ENCODE measurements at places on chromosomes 16 and 17.

DNA sequence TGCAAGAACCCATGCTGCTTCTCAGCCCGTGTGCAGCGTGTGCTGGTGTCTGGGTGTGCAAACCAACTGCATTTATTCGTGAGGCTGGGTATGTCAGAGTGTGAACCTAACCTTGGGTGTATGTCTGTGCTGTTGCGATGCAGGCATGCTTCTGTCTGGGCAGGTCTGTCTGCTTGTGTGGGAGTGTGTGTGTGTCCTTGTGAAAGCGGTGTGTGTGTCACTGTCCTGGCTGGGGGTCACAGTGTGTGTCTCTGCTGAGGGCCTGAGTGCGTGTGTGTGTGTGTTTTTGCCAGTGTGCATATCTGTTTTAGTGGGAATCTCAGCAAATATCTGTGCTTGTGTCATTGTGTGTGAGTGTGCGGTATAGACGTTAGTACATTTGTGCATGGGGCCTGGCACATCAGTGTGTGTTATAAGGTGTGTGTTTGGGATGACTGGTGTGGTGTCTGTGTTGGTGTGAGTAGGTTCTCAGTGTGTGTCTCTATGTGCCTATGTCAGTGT, 121.8 kb downstream of the CYLD start:
- no peak for DNase-seq

DNA sequence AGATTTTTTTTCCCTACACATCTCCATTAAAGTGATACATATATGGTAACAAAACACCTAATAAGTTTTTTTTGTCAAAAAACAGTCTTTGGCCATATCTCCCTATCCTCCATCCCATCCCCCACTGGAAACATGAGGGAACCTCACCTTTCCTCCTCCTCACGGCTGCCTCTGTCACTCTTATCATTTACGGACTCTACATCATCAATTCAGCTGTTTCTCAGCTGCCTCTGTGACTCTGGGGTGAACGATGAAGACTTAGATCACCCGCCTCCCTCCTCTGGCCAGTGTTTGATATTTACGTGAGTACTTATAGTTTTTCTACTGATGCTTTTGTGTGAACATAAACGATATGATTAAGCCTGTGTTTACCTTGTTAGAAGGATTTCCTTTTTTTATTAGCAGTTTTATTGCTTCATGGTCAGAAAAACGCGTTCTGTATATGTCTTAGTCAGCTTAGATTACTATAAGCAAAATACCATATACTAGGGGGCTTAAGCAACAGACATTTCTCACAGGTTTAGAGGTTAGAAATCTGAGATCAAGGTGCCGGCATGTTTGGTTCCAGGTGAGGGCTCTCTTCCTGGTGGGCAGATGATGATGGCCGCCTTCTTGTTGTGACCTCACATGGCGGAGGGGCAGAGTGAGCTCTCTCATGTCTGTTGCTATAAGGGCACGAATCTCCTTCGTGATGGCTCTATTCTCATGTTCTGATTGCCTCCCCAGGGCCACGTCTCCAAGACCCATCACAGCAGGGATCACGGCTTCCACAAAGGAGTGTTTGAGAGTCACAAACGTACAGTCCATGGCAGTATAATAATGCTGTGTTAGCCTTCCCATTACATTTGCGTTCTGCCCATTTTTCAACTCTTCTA, 32.1 kb downstream of the DNAH17 start:
- DNase-seq, result no peak

DNA sequence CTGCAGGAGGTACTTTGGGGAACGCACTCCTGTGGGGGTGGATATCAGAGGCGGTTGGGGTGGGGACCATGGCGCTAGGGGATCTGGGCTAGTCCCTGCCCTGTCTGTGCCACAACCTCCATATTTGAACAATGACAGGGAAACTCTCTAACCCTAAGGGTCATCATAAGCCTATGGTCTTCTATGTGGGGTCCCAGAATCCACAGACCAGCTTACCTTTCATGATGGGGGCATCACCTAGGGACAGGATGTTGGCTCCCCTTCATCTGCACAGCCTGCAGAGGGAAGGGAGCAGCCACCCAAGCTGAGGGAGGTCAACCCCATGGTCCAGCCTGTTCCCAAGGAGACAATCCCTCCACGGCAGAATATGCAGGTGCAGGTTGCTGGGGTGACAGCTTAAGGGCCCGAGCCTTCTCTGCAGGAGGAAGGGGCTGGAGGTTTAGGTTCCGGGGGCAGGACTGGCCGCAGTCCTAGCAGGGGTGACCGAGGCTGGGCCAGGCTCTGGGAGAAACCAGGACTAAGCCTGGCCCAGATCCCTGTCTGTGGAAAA, 1.7 kb downstream of the ORAI3 start:
- no peak for DNase-seq

- DNase-seq, result no peak
Observed at GRCh38 chr17:59492091-59492451, 73.3 kb upstream of the DHX40 start.

GRCh38 chr16:50613964-50614474, 65.8 kb downstream of the NKD1 start:
- no peak for DNase-seq

GRCh38 chr17:69018022-69018615, 42.6 kb downstream of the ABCA9 start:
- no peak for DNase-seq

DNA sequence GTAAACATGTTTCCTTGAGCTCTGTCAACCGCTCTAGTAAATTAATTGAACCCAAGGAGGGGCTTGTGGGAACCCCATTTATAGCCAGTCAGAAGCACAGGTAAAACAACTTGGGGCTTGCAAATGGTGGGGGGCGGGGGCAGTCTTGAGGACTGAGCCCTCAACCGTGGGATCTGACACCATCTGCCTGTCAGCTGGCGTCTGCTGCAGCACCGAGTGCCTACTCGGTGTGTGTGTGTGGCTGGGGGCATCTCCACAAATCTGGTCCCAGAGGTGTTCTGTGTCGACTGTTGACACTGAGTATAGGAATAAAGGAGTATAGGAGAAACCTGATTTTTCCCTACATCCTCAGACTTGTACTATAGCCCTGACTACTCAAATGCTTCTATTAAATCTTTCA, 20.6 kb downstream of the CREBBP start:
- no peak for DNase-seq

- no peak for DNase-seq
Observed at GRCh38 chr17:63911041-63911635, at the start of gene CSHL1. TSS of gene CSHL1 (minus strand) at chr17:63911258. CDS start at chr17:63911196, 62 bp downstream.

DNA sequence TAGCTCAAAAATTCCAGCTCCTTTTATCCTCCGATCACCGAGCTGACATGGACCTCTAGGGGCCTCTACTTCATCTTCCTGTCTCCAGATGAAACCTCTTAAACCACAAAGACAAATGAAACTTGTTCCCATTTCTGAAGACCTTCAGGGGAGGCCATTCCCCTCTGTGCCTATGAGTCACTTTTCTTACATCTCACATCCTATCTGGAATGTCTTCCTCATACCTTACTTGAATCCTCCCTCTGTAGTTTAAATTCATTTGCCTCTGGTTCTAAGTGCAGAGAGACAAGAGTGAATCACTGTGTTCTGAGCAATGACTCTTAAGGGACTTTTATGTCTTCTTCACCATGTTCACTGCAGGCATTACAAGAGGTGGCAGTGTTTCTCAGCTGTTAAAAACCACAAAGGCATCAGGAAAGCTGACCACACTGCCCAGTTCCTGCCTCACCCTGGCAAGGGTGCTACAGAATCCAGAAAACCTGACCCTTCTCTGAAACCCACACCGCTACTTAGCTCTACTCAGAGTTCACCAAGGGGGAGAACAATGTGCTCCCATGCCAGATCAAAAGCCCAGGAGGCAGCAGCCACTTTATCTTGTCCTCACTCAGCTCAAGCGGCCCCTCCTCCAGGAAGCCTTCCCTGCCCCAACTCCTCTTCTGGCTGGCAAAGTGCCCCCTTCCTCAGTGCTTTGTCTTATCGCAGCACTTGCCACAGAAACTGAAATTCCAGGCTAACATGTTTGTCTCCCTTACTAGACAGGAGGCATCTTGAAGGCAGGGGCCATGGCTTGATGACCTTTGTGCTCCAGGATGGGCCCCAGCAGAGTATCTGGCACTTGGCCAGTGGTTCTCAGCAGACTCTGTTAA, 6.4 kb downstream of the CUEDC1 start:
- DNase-seq, result no peak

DNA sequence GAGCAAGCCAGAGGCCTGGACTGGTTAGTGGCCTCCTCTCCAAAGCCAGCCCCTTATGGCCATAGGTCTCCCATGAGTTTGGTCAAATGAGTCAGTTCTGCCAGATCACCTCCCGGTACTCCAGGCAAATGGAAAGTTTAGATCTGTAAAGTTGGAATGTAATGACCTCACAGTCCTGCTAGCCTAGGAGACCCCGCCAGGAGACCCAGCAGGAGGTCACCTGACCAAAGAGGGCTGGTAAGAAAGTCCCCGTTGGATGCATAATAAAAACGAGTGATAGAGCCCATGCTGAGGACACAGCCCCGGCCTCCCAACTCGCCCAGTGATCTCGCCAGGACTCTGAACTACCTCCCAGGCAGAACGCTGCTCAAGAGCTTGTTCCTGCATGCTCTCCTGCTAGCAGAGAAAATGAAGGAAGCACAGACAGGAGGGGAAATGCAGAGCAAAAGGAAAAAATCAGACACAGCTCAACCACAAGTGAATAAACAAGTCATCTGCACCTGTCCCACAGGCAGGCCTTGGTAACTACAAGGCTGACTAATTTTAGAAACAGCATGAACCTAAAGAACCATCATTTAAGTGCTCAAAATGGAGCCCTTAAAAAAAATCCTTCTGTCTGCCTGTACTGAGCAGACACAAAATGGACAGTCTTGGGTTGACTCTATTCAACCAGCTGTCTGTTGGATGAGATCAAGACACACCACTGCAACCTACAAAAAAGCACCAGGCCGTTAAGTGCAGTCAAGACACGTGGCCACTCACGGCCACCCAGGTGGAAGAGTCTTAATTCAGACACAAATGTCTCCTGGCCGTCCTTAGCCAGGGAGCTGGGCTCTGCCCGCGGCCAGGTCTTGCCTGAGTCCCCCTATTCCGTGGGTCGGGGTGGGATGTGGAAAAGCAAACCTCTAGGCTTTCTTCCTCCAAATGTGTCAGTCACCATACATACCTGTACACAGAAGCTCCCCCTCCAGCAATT, 9.2 kb downstream of the CDIP1 start:
- no peak for DNase-seq

GRCh38 chr17:77409282-77410161, 268.8 kb downstream of the SEC14L1 start:
- DNase-seq, result no peak

DNA sequence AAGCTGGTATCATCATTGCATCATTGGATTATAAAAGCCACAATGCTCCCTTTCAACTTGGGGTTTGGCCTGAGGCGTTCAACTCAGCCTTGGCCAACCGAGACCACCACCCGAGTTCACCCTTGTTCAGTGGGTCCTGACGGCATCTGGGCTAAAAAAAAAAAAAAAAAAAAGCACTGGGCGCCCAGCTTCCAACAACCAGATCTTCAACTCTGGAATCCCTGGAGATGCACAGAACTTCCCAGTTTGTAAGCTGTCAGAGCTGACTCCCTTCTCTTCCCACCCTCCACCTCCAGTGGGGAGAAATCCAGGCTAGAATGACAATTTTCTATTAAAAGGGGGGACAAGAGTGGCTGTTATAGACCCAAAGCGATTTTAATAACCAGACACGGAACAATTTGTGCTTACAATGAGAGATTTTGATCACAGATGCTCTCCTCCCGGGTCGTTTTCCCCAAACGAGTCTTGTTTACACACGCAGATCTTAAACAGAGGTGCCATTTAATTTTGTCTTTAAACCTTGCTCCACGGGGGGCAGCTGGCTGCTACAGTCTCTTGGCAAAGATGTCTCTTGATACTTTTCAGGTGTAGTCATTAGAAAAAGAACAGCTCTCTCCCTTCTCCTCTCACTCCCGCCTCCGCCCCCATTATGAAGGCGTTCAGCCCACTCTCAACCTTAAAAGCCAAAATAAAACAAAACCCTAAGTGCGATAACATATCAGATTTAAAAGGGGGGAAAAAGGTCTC, 26.9 kb downstream of the GPRC5B start:
- DNase-seq, result no peak

- no peak for DNase-seq
Observed at GRCh38 chr17:65737451-65737850, 176.0 kb upstream of the AXIN2 start.

DNA sequence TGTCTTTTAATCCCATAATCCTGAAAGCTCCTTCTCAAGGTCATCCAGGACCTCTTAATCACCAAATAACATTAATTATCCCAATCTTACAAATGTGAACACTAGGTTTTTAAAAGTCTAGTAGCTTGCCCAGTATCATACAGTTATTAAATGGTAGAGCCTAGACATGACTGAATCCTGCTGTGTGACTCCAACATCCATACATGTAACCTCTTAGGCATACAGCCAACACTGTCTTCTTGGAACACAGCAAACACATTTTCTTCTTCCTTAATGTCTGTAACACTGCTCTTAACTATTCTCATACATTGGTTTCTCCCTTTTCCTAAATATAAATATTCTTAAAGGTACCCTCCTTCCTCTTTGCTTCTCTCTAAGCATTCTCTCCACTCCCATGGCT, 13.7 kb downstream of the BRIP1 start:
- DNase-seq, result no peak

GRCh38 chr16:17375461-17376304, 95.1 kb downstream of the XYLT1 start:
- no peak for DNase-seq

DNA sequence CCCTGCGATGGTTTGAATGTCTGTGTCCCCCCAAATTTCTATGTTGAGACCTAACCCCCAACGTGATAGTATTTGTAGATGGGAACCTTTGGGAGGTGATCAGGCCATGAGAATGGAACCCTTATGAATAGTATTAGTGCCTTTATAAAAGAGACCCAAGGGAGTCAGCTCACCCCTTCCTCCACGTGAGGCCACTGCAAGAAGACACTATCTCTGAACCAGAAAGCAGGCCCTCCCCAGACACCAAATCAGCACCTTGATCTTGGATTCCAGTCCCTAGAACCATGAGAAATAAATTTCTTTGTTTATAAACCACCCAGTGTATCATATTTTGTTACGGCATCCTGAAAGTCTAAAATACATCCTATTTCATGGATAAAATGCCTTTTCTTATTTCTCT, 64.4 kb upstream of the LRRC37A3 start:
- no peak for DNase-seq

GRCh38 chr17:17921192-17922069, 50.8 kb downstream of the TOM1L2 start:
- DNase-seq, result no peak

- no peak for DNase-seq
Observed at GRCh38 chr17:11109106-11109505, 131.9 kb upstream of the SHISA6 start.

- DNase-seq, result peak; percentile 51
Observed at GRCh38 chr17:3754458-3755334, 31.0 kb downstream of the HASPIN start.

DNA sequence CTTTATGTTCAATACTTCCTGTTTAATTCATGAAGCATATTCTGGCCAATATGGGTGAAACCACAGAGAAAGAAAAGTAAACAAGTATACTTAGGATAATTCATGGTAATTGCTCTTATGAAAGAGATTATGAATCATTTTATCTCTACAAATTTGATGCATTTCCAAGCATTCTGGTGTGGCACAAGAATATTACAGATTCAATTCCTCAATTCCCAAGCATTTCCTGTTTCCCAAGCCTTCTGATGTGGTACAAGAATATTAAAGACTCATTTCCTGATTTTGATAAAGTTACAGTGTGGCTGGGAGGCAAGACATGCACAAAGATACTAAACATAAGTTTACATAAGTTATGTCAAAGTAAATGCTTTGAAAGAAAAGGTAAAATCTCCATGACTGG, 126.1 kb upstream of the NUDT7 start:
- no peak for DNase-seq

Data from stimulated activated CD8-positive, alpha-beta memory T cell treated with anti-CD3 and anti-CD28 coated beads, Interleukin-7, amount 100 ng/mL, for 1 hour (primary cell).